Neural crest cell (in vitro differentiated cells): ENCODE measurements at places on chromosomes 7 and 10.

GRCh38 chr7:138669364-138669763, 31.8 kb downstream of the SVOPL start:
- DNase-seq: no peak

DNA sequence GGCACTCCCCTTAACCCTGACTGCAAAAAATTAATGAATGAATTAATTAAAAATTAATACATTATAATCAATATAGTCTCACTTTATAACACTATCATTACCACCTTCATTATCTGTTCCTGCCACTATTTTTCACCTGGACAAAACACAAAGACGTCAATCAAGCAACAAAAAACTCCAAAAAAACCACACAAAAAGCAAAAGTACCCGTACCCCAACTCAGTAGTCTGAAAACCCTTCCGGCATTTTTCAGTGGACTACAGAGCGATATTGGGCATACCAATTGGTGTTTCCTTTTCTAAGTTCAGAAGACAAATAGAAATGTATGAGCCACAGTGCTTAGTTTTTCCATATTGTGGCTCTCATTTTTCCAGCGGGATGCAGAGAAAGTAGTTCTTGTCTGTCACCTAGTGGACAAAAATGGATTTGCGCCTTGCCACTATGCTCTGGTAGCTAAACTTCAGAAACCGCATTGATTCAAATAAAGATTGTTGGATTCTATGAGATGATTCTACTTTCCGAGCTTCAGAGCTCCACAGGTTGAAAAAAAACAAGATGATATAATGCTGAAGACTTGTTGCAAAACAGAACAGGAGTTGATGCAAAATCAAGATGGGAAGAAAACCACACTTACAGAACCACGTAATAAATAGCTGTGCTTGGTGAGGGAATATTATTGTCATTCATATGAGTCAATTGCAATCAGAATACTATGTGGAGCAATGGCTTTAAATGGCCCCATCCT, 50.6 kb upstream of the ITGB1 start:
- peak; percentile 73 for DNase-seq

GRCh38 chr10:3772361-3773171, 12.4 kb downstream of the KLF6 start:
- no peak for DNase-seq

- DNase-seq: peak; percentile 5
Measured at GRCh38 chr7:30226614-30227268, 57.7 kb upstream of the ZNRF2 start.

- DNase-seq: no peak
Measured at GRCh38 chr7:159012353-159013069, 132.2 kb downstream of the VIPR2 start.

DNA sequence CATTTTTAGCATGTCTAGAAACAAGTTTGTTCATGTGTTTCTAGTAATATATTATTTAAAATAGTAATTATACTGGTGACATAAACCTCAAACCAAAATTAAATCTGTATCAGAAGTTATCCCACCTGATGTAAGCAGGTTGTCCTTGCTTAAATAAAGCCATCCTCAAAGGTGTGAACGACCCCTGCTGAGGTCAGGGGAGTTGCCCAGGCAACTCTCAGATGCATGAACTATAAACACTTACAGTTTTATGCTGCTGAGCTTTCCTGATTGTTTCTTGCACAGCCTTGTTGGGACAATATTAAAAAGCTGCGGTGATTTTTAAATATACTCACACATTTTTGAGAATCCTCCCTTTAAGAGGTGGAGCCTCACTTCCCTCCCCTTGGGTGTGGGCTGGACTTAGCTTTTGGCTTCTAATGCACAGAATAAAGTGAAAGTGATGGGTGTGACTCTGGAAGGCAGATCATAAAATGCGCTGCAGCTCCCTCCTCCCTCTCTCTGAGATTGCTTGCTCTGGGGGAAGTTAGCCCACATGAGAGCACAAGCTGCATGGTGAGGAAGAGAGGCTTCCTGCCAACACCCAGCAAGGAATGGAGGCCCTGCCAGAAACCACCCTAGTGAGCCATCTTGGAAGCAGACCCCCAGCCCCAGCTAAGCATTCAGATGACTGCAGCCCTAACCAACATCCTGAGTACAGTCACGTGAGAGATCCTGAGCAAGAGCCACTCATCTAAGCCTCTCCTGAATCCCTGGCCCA, 152.7 kb downstream of the SKIDA1 start:
- no peak for DNase-seq

- no peak for DNase-seq
Measured at GRCh38 chr10:115023715-115024114, 69.5 kb upstream of the ATRNL1 start.

DNA sequence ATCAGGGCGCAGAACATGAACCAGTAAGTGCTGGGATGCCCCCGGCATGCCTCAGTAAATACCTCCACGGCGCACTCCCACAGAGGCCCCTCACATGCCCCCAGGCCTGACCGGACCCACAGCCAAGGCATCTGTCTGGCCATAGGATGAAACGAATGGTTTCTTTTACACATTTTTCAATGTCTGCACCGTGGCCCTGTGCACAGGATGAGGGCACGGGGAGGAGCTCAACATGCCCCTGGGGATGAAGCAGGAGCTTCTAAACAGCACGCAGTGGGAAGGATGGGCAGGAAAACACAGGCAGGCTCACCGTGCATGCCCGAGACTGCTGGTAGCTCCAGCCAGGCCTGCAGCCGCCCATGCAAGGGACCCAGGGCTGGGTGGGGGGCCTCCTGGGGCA, 283.3 kb downstream of the TNS3 start:
- DNase-seq: no peak

- DNase-seq: peak; percentile 26
Measured at GRCh38 chr7:140079121-140079536, 16.4 kb upstream of the PARP12 start.

- DNase-seq: no peak
Measured at GRCh38 chr7:155216475-155217272, 81.0 kb upstream of the INSIG1 start.

DNA sequence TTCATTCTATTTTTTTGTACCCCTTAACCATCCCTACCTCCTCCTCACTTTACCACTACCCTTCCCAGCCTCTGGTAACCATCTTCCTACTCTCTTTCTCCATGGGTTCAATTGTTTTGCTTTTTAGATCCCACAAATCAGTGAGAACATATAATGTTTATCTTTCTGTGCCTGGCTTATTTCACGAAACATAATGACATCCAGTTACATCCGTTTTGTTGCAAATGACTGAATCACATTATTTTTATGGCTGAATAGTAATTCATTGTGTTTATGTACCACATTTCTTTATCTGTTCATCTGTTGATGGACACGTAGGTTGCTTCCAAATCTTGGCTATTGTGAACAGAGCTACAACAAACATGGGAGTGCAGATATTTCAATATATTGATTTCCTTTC, 24.1 kb downstream of the ATRNL1 start:
- DNase-seq: no peak

DNA sequence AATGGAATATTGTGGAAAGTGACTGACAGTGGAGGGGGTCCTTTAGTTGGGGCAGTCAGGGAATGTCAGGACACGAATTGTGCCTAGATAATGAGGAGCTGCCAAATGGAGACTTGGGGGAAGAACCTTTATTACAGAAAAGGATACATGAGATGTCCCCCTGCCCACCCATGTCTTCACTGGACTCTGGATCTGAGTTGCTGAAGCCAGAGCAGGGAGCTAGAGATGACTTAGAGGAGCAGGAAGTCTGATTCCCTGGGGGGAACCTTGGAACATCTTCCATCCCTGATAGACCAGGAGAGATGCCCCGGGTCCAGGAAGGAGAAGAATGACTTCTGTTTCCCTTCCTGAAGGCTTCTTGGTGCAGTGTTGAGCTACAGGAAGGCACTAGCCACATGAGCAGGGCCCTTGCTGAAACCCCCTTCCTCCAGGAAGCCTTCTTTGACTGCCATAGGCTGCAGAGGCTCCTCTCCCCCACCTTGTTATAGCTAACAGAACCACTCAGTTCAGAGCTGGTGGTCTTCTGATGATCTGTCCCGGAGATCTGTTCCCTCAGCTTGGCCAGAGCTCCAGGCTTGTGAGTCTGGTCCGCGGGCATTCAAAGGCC, 747 bp upstream of the NEURL1 start:
- no peak for DNase-seq

DNA sequence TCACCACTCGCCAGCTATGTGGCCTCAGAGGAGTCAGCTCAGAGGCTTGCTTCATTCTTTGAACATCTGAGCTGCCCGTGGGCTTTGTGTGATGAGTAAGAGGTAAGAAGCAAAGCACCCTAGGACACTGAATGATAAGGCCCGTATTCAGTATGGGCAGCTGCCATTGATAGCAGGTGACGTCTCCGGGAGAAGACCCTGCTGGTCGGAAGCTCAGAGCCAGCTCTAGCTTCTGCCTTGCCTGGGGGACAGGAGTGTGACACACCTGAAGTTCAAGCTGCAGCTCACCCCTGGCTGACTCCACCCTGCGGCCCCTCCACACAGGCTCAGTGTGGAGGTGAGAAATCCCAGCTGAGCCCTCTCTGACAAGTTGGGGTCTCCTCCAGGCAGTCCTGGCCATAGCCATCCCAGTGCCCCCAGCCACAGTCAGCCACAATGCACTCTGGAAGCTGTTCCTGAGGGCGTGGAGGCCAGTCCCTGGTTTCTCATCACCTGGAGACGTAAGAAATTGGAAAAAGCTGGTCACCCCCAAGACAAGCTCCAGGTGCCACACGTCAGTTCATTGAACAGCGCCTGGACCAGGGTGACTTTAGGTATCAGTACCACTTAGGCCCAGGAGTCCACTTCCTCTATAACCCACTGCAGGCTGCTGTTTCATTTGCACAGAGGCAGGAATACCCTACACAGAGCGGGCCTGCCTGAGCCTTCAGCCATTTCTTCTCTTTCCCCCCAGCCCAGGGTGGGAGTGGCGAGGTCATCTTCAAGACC, 164.9 kb upstream of the RHEB start:
- no peak for DNase-seq

DNA sequence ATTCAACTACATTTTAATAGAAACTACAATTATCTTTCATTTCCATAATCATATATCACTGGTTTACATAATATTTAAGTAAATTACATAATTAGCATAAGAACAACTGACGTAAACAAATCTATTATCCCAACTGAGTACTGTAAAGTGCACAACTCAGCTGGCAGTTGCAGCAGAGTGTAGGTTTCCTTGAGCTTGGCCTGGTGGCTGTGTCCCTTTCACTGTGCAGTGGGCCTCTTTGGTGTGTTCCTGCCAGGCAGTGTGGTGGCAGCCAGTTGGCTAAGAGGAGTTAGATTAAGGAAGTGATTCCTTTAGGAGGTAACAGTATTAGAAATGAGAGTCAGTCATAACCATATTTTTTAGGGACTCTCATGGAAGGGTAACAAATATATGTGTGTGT, 7.0 kb downstream of the NRG3 start:
- DNase-seq: no peak

- no peak for DNase-seq
Measured at GRCh38 chr7:79434867-79435266, 18.6 kb downstream of the MAGI2 start.

- no peak for DNase-seq
Measured at GRCh38 chr7:35024298-35024697, 13.0 kb downstream of the DPY19L1 start.

DNA sequence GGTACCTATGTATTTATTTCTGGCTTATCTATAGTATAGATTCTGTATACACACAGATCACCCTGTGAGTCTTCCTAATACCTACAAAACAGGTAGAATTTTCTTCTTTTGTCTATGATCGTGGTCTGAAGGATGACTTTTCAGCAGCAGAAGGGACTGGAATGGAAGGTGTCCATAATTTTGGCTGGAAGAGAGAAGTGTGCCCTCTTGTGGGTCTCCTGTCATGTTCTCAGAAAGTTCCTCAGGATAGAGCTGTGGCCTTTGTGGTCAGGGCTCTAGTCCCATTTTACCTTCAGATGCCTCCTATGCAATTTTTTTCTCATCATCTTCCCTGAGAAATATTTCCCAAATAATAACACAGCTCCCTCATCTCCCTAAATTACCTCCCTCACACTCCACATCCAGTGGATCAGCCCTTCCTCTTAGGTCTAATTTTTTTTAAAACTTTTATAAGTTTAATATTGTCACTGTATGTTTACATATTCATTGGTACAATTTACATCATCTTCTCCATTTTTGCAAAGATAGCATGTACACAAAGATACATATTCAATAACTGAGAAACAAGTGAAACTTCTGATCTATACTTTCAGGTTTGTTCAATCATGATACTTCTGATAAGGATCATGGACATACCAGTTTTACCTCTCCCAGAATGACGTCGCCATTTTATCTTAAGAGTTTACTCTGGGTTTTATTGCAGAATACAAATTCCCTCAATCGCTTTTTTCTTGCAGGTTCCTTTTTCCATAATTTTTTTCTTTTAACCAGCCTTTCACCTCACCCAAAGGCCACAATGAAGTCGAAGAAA, 112.7 kb downstream of the REEP3 start:
- DNase-seq: no peak

DNA sequence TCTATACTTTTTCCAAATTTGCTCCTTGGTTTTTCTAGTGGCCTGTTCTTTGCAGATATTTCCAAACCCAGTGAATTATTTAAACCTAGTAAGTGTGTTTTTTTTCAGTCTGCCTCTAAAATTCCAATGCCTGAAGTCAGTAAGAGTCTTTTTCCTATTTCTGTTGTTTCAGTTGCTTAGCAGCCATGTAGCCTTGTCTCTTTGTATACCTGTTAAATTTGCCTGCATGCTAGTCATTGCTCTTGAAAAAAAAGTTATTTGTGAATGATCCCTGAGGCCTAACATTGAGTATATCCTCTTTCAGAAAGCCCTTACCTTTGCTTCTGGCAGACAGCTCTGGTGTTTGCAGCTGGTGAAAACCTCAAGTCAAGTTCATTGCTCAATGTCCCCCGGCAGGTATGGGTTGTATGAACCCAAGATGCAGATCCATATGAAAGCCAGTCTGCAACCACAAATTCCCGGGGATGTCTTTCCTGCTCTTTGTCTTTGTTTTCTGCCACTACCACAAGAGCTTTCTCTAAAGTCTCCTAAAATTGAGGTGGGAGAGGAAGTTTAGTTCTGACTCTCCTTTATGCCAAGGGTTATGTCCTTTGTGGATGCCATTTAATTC, 35.7 kb downstream of the CH25H start:
- DNase-seq: no peak

GRCh38 chr10:20970708-20971107, 73.6 kb upstream of the NEBL start:
- DNase-seq: no peak

- no peak for DNase-seq
Measured at GRCh38 chr10:97163181-97163580, 22.6 kb downstream of the SLIT1 start.

DNA sequence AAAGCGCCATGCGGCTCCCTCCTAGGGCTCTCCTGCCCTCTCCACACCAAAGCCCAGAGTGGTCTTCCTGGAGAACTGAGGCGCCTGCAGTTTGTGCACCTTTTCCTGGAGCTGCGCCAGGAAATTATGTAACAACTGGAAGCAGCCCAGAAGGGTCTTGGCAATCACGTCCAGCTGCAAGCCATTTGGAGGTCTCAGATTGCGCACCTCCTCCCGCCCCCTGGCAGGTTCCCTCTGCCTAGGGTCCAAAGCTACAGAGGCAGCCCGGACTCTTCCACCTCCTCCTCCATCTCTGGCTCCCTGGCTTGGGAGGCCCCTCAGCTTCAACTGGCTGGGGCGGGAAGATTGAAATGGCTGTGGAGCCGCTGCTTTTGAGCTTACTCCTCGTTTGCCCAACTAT, 34.0 kb upstream of the SFTPD start:
- DNase-seq: no peak
